ENCODE measurements at places on chromosomes 1 and 21.

DNA sequence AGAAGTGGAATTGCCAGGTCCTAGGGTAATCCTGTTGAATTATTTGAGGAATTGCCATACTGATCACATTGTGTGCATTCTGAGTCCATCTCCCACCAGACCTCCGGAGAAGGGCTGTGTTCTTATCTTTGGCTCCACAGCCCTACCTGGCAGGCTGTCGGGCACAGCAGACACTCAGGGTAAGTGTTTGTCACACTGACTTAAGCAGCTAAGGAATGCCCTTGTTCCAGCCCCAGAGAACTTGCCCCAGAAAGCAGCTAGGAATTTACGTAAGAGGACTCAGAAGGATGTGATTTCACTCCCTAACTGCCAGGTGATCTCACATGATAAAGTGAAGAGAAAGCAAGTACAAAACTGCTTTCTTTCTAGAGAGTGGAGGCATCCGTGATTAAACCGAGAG lies 21.0 kb downstream of the VASH2 start:
- no peak for DNase-seq

DNA sequence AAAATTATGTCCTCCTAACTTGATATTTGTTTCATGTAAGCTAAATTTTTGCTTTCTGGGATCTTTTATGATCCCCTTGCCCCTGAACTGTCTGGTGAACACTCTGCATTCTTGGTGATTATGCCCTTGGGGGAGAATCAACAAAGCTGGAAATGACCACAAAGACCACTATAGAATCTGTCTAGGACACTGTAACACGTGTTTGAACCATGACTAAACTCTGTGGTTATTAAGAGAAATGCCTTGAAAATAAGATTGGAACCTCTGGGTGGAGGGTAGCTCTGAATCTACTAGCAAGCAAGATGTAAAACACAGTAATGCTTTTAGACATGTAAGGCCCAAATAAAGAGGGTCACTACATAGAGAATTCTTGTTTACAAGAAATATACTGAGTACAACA lies 237.5 kb downstream of the HMCN1 start:
- DNase-seq = no peak

DNA sequence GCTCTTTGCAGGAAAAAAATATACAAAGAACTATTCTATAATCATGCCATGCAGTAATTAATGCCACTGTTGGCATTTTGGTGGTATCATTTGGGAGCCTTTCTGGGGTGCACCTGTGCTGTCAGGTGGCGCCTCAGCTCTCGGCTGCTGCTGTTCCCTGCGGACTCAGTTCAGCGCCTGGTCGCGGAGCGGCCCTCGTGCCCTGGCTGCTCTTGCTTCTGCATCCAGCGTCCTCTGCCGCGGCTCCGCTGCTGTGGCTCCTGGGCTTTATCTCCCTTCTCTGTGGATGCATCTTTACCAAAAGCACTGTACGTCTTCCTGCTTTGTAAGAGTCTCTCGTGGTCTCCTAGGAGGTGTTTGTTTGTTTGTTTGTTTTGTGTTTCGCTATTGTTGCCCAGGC lies 35.1 kb upstream of the PWP2 start:
- no peak for DNase-seq

- no peak for DNase-seq
Observed at GRCh38 chr1:232111611-232112010, 485.0 kb downstream of the DISC1 start.

DNA sequence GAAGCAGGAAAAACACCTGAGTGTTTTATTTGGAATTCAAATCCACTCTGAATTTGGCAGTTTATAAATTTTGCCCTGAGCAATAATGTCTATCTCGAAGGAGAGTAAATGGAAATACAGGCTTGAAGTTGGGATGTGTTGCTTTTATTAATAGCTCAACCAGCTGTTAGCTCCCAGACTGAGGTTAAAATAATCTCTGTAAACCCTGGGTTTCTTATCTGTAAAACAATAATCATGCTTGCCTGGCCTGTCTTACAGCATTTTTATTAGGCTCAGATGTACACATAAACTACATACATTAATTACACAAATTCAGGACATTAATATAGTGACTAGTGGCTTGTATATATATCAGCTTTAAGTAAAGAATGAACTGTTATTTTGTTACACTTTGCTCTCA lies 148.5 kb downstream of the GALNT2 start:
- no peak for DNase-seq

- DNase-seq = no peak
Observed at GRCh38 chr21:44988607-44989536, 49.0 kb downstream of the SLX9 start.

DNA sequence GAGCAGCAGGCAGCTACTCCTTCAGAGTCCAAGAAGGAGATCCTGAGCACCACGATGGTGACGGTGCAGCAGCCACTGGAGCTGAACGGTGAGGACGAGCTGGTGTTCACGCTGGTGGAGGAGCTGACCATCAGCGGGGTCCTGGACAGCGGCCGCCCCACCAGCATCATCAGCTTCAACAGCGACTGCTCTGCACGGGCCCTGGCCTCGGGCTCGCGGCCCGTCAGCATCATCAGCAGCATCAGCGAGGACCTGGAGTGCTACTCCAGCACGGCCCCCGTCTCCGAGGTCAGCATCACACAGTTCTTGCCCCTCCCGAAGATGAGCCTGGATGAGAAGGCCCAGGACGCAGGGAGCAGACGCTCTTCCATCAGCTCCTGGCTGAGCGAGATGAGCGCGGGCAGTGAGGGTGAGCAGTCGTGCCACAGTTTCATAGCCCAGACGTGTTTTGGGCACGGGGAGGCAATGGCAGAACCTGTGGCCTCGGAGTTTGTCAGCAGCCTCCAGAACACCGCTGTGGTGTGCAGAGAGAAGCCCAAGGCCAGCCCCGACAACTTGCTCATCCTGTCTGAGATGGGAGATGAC lies 531.8 kb downstream of the KIF26B start:
- DNase-seq = no peak

GRCh38 chr1:189084811-189085210 lies 1392.9 kb downstream of the BRINP3 start:
- DNase-seq = no peak

- no peak for DNase-seq
Observed at GRCh38 chr21:45776971-45777370, 133.4 kb downstream of the PCBP3 start.

All from stimulated activated CD8-positive, alpha-beta memory T cell treated with anti-CD3 and anti-CD28 coated beads, Interleukin-2, amount 100 ng/mL, for 1 hour (primary cell).